ENCODE measurements at places on chromosomes 12 and 14.

- peak; percentile 74 for DNase-seq
These were observed 43.7 kb downstream of the KDM2B start for GRCh38 chr12:121536899-121537813.

DNA sequence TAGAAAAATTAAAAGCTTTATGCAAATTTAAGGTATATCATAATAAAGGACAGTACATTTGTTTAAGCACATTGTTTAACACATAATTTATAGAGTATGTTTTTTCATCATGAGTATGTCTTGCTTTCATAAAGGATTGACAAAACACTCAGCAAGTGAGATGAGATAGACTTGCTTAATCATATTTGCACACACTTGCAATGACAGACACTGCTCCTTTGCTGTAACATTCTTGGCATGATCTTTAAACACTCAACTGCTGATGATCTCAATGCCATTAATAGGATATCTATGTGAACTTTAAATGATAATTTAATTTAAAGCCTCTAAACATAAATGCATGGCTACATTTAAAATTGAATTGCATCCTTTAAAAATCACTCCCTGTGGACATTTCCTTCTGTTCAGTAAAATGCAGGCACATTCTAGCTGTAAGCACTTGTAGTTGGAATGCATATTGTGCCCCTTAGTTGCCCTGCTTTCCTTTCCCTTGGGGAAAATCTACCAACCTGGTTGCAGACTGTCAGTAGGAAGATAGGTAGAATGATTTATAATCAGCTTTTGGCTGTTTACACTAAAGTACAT is 979.0 kb downstream of the TMTC2 start:
- DNase-seq: no peak

- no peak for DNase-seq
These were observed 209.6 kb downstream of the FSCB start for GRCh38 chr14:44297437-44297836.

- DNase-seq: no peak
These were observed 313.1 kb downstream of the RAD51B start for GRCh38 chr14:68132563-68133121.

DNA sequence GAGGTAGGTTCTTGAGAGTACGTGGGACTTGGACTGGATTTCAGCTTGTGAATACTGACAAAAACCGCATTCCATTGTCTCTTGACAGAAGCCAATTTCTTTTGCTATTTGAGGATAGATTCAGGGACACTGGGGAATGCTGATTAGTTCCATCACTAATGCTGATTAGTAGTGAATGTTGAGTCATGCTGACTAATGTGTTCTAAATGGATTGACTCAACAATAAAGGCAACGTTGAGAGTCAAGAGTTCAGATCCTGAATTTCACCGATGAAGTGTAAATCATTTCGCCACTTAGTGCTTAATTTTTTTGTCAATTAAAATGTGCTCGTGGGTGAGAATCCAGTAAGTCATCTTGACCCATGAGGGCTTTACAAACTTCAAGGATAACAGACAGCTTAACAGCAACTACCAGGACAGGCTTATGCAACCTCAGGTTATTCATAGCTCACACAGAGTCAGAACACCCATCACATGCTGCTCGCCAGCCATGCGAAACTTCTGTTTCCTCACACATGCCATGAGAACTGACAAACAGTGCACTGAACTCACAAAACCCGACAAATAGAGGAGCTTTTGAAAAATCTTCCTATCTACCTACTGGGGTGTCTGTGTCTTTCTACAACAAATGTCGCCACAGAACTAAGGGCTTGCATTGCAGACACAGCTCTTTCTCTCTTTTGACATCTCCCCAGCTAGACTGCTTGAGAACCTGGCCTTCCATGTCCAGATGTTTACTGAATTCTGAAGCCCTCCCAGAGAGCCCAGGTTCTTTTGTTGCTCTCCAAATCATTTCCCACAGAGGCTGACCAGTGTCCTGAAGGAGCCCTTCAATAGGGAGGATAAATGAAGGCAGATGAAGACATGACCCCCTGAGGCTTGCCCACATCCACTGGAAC is 316.4 kb downstream of the ZFP36L1 start:
- peak; percentile 99 for DNase-seq

GRCh38 chr12:105078712-105079570 is 5.3 kb downstream of the ALDH1L2 start:
- no peak for DNase-seq

DNA sequence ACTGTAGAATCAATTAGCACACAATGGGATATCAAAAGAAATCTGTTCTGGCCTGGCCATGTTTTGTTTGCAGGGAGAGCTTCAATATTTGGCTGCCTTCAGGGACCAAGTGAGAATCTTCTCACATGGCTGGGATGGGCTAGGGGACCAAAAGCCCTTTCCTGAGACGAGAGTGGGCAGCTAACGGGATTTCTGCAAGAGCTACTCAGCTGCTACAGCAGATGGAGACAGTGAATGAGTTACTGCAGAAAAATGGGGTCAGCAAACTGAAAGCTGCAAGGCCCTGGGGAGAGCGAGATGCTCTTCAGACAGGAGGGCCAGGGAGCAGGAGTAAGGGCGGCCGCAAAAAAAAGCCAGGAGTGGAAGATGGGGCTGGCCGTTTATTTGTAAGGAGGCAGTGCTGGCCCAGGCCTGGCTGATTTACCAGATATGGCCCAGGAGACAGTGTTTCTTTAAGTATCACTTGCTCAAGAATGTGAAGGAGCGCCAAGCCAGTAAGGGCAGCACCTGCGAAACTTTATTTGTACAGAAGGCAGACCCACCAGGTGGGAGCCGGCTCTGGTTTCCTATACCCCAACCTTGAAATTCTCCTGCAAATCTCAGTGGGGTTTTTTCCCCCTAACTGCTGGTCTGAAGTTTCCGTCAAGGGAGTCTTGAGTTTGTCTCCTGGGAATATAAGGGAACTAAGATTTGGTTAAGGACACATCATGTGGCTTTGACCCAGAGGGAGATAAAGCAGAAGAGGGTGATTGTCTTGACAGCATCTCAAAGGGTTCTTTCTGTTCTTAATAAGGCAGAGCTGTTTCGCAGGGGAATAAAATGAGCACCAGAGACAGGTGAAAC is 57.8 kb downstream of the SSH1 start:
- no peak for DNase-seq
